Large intestine (tissue), 12 donors: ENCODE measurements at places on chromosomes 1 and 21. TPM values are rescaled to one million over a fixed set of nuclear protein-coding genes. Genes with fewer than 3 reads are reported as not detected.

Gene TENT5C
- polyA plus RNA-seq: 10.4 TPM

DNA sequence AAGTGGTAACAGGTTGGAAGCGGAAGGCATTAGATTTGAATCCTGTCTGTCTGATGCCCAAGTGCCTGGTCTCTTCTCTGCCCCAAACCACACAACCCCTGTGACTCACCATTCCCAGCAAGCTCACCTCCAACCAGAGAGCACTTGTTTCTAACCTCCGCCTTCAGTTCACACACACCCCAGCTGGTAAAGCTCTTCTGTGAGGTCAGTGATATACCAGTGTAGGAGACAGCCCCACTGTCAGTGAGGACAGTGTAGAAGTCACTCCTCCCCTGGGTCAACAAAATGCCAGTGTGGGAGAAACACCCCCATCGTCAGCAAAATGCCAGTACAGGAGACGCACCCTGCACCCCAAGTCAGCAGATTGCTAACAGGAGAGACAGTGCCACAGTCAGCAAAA lies 2.6 kb downstream of the RIMS3 start:
- no peak for DNase-seq

Gene FLG
- 0.73 TPM for polyA plus RNA-seq

DNA sequence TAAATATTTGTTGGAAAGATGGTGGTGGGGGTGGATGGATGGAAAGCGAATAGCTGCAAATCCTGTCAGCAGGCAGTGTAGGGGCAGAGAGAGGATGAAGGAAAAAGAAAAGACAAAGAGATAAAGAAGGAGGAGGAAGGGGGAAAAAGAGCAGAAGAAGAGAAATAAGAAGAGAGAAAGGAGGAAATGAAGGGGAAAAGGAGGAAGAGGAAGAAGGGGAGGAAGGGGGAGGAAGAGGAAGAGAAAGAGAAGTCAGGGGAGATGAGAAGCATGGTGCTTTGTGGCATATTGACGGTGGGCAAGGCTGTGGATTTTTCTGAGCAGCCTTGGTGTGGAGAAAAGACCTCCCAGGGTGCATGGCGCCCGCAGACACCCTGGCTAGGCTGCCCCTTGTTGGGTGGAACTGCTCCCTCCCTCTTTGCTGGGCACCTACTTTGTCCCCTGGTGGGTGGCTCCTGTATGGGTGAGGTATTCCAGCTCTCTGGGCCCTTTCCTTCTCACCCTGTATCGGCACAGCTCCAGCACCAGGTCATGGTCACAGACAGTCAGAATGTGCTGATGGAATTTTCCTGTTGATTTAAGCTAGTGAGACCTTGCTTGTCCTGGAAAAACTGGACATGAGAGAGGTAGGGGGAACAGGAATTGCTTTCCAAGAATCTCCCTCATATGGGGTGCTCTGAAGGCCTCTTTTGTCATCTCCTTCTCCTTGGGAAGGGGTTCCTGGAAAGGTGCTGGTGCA lies 45.7 kb upstream of the TLR5 start:
- no peak for DNase-seq

DNA sequence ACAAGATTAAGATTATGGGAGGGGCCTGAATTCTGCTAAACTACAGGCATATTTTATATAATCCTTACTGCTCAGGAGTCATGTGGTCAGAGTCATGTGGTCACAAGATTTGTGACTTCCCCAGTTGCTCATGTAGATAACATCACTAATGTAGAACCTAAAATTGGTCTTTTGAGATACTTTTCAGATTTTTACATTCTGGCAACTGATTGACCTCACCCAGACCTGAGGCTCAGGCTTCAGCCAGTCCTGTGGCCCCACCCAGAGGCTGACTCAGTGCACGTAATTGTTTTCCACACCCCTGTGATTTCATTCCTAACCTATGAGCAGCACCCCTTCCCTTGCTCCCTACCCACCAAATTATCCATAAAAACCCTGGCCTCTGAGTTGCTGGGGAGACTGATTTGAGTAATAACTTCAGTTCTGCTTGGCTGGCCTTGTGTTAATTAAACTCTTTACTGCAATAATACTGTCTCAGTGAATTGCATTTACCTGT lies 41.7 kb upstream of the ZNF326 start:
- DNase-seq: peak; percentile 58

GRCh38 chr1:30712583-30712982 lies 10.8 kb downstream of the MATN1 start:
- DNase-seq: no peak
